ENCODE measurements at places on chromosomes 7 and 10.

DNA sequence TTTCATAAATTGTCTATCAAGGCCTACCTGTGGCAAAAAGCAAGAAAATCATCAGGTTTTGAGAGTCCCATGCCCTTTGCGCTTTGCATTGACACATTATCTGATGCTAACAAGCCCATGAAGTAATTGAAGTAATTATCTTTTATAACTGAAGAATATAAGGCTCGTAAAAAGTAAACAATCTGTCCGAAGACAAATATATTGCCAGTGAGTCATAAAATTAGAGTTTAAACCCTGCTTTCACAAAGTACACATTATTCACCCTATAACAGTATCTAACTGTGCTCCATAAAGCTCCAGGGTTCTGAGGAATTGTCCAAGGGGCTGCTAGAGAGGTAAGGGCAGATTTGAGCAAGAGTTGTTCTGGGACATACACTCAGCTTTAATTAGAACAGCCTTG lies 102.3 kb upstream of the PPP1R3A start:
- no peak for DNase-seq

- no peak for DNase-seq
Measured at GRCh38 chr10:130924138-130924819, 387.2 kb downstream of the TCERG1L start.

DNA sequence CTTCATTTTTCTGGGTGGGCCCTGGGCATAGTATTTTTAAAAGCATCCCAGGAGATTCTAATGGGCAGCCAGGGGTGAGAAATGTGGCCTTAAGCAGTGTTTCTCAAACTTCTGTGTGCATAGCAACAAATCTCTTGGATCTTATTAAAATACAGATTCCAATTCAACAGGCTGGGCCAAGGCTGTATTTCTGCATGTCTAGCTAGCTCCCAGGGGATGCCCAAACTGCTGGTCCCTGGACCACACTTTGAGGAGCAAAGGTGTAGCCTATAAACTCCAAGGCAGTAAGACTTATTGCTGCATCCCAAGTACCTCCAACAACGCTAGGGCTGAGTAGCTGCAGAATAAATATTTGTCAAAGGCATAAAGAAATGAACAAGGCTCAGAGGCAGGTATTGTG lies 292.9 kb upstream of the ZMIZ1 start:
- DNase-seq, result no peak

DNA sequence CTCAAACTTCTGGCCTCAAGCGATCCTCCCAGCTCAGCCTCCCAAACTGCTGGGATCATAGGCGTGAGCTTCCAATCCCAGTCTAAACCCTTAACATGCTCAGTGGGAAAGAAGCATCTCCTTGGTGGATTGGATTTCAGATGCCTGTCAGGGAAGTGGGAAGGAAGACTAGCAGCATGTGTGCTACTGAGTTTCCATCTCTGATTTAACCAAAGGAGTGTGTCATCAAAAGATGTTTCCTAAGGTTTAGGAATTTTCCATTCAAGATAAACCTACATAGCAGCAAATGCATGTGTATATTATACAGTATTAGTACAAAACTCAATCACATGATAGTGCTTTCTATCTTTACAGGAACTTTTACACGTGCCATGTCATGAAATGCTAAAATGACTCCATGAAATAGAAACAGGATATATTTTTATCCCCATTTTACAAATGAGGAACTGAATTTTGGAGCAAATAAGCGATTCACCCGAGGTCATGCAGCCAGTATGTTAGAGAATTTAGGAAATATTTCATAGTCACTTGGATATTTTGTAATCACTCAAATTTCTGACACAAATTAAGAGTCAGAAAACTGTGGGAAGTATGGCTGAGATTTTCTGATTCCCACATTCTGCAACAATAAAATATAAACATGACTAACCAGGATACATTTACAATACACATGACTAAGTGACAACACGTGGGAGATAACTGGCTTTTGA lies 11.4 kb upstream of the TMEM26 start:
- no peak for DNase-seq

DNA sequence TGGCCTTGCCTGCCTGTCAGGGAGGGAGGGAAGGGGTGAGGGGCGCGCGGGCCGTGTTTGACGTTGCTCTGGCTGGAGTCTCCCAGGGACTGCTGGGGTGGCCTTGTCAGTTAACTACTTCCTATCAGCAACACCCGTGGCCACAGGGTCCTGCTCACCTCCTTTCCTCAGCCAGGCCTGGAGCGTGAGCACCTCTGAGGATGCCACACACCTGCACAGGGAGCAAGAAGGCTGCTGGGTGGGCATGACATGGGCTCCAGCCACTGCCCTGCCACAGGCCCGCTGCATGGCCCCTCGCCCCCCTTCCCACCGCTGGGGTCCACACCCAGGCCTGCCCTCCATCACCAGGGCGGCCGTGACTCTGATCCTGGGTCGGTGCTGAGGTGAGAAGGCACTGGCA lies 212.4 kb downstream of the ELFN1 start:
- DNase-seq, result no peak

DNA sequence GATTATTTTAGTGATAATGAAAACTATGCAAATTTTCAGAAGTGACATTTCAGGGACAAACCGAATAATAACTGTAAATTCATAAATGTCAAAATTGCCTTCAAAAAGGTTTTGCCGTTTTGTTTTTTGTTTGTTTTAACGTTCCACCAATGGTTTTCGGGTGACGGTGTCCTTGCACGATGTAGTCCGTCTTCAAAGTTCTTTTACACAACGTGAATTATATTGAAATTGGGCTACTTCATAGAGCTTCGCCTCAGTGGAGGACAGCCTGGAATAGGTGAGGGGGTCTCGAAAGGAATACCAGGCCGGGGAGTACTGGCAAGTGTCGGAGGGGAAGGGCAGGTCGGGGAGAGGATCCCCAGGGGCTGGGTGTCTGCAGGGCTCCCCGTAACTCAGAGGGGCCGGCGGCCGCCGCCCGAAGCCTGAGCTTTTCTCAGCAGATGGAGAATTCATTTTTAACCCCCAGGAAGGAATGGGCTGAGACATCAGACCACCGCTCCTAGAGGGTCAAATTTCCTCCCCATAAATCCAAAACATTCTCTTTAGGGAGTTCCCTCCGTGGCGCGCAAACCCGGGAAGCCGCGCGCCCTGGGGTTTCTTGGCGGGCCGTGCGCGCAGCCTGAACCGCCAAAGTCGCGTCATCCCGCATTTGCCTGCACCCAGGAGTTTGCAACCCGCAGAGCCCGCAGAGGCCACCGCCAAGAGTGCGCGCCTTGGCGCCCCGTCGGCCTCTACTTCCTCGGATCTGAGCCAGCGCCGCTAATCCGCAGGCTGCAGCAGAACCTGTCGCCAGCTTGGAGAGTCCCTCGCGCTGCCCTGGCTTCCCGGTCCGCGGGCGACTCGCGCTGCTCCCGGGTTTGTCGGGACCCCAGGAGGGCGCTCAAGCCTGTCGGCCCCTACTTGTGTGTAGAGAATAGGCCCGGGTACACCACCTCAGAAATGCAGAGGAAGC lies 17.3 kb upstream of the EVX1 start:
- no peak for DNase-seq

- no peak for DNase-seq
Measured at GRCh38 chr7:139937715-139938114, 108.7 kb downstream of the TBXAS1 start.

GRCh38 chr10:69901628-69902505 lies 100.2 kb downstream of the COL13A1 start:
- DNase-seq, result no peak
